ENCODE measurements at places on chromosomes 7 and 10.

- DNase-seq: no peak
Observed at GRCh38 chr7:55569797-55570196, 2.5 kb downstream of the VOPP1 start.

GRCh38 chr10:32790483-32790882 is 167.5 kb downstream of the ITGB1 start:
- no peak for DNase-seq

GRCh38 chr7:126940723-126941307 is 311.9 kb downstream of the GRM8 start:
- DNase-seq: no peak

- no peak for DNase-seq
Observed at GRCh38 chr7:152336754-152337368, 98.9 kb downstream of the KMT2C start.

GRCh38 chr7:159197066-159197975 is 52.7 kb upstream of the VIPR2 start:
- DNase-seq: no peak

- peak; percentile 85 for DNase-seq
Observed at GRCh38 chr10:74047304-74047703, 49.4 kb downstream of the VCL start.

- DNase-seq: no peak
Observed at GRCh38 chr7:150855476-150856302, 3.4 kb downstream of the AOC1 start.

DNA sequence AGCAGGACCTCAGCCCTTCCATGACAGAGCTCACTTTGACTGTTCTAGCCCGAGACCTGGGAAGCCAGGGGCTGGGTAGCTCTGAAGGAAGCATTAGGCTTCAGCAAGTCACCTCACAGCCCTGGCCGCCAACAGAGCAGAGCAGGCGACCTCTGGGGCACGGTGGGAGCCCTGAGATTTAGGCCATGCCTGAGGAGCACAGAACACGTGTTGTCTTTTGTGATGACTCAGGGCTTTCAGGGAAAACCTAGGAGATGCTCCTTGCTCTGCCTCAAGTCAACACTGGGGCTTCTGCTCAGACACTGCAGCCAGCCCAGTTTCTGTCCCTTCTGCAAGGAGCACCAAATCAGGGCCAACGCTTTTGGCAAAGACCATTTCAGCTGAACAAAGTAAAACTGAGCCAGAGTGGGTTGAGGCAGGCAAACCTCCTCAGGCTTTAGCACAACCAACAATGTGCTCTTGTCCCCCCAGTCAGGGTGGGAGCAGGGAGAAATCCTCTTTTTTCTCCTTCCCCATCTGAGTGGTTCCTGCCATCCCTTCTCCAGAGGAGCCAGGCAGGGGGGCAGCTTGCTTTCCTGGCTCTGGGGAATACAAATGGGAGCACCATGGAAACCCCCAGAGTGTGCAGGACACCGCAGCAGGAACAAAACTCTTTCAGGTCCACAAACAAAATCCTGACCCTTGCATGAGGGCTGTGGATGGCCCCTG is 14.4 kb downstream of the CAMK2G start:
- no peak for DNase-seq

- DNase-seq: no peak
Observed at GRCh38 chr10:103687172-103687571, 168.2 kb downstream of the SH3PXD2A start.

DNA sequence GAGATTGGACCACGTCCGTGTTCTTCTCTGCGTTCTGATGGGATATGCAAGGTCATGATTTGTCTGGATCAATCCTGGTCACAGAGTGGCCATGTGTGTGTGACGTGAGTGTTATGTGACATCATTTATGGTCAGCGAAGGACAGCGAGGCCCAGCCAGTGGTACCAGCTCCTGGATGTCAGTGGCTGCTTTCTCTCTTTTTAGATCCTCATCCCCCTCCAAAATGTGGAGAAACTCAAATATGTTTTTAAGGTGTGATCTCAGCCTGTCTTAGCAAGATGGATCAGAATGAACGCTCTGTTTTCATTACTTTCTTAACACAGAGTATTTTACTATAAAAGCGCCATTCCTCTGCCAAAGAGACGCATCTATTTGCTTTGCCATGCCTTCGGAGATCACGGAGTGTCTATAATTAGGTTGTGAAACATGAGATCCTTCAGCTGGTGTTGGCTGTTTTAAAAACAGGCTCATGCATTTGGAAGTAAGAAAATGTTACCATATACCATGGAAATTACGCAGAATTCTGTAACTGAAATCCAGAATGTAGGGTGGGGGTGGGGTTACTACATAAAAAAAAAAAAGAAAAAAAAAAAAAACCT is 245.5 kb upstream of the TCERG1L start:
- DNase-seq: no peak

DNA sequence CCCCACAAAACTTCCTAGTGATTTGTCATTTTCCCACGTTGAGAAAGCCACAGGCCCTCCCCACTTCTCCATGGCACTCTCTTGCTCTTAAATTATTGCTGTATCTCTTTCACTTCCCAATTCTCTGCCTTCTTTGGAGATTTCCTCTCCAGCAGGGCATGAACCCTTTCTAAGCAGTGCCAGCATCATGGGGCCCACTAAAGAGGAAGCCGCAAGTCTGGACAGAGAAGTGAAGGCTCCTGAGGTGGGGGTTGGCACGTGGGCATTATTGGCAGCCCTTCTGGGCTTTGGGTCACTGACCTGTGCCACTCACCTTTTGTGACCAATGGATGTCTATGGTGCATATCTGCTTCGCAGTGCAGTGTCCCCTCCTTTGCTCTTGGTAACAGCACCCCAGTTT is 97.7 kb upstream of the TCF7L2 start:
- DNase-seq: no peak

DNA sequence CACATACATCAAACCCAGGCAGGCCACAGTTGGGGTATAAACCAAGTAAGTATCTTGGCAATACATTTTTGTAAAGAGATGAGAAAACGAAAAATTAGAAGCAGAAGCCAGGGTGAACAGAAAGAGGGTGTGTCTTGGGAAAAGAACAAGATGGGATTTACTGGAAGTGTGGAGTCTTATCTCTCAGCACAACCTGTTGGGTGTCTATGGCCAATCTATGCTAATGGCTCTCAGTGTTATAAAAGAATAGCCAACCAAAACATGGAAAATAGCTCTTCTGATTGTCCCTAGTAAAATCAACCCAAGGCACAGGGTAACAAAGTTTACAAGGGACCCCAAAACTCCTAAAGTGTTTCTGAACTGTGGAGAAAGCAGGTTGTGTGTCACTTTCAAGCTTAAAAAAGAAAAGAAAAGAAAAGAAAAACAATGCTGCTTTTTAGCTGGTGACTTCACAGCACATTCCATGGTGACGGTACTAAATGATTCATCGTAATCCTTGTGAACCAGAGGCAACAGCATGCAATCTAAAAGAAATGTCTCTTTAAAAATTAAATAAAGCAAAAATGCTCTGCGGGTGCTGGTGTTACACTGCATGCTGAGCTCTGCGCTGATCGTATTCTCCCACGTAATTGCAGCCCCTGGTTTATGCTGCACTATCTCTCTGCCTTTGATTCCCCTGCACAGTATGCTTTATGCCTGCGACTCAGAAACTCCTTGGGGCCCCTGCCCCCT is 100.8 kb downstream of the C10orf90 start:
- DNase-seq: peak; percentile 64

- no peak for DNase-seq
Observed at GRCh38 chr7:131908714-131909113, 352.3 kb upstream of the PODXL start.

- DNase-seq: peak; percentile 53
Observed at GRCh38 chr10:133329491-133330202, 7.0 kb downstream of the CALY start.

GRCh38 chr10:116880716-116881482 is 31.6 kb downstream of the ENO4 start:
- DNase-seq: no peak

DNA sequence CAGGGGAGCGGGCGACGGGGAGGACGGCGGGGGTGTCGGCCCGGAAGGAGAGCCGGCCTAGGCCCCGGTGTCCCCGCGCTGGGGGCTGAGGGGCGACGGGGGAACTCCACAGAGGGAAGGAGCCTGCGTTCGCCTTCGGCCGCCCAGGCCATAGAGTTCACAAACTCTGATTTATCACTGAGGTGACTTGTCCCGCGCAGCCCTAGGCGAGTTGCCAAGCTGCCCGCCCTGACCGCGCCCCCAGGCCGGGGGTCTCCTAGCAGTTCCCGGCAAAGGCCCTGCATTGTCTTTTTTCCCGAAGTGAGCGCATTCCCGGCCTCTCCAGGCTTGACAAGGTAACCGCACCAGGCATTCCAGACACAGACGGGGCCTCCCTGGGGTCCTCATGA is 2.9 kb upstream of the NKX6-2 start:
- DNase-seq: no peak

DNA sequence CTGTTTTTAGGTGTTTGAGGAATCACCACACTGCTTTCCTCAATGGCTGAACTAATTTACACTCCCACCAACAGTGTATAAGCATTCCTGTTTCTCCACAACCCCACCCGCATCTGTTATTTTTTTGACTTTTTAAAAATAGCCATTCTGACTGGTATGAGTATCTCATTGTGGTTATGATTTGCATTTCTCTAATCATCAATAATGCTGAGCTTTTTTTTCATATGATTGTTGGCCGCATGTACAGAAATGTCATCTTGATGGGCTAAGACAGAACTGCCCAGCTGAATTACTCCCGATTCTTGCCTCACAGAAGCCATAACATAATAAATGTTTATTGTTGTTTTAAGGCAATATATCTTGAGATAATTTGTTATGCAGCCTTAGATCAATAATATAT is 93.1 kb upstream of the DKK1 start:
- no peak for DNase-seq

DNA sequence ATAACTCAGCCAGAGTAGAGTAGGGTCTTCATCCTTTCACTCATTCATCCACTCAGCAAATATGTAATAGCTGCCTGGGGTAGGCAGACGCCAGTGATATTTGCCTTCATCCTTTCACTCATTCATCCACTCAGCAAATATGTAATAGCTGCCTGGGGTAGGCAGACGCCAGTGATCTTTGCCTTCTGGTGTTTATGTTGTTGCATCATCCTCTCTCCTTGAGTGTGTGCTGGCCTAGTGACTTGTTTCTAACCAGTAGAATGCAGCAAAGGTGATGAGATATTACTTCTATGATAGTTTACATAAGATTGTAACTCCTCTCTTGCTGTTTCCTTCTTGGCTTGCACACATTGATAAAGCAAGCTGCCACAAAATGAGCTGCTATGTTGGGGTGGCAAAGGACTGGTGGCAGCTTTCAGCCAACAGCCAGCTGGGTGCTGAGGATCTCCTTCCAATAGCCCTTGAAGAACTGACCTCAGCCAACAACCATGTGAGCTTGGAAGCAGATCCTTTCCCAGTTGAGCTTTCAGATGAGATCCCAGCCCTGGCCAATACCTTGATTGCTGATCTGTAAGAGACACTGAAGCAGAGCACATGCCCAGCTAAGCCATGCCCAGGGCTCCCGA is 23.2 kb upstream of the MTPN start:
- DNase-seq: no peak

DNA sequence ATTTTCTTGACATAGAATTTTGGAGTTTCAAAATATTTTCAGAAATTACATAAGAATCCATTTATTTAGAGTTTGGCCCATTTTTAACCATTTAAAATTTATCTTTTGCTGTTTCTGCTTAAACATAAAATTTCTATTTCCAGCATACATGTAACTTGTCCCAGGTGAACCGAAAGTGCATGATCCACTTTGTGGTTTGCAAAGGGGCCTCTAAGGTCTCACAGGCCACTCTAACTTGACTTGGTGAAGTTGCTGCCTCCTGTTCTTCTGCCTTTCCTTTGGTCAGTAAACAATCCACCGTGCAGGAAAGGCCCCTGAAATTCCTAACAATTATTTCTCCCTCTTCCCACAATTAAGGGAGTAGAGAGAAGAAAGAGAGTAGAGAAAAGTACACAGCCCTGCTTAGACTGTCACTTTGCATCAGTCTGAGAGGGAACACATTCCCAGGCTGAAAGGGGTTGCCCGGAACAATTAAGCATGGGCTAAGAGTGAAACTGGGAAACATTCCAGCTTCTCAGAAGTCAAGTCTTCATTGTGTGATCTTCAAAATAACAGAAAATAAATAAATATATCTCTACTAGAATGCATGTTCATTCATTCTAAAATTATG is 79.5 kb upstream of the SEMA3A start:
- no peak for DNase-seq

DNA sequence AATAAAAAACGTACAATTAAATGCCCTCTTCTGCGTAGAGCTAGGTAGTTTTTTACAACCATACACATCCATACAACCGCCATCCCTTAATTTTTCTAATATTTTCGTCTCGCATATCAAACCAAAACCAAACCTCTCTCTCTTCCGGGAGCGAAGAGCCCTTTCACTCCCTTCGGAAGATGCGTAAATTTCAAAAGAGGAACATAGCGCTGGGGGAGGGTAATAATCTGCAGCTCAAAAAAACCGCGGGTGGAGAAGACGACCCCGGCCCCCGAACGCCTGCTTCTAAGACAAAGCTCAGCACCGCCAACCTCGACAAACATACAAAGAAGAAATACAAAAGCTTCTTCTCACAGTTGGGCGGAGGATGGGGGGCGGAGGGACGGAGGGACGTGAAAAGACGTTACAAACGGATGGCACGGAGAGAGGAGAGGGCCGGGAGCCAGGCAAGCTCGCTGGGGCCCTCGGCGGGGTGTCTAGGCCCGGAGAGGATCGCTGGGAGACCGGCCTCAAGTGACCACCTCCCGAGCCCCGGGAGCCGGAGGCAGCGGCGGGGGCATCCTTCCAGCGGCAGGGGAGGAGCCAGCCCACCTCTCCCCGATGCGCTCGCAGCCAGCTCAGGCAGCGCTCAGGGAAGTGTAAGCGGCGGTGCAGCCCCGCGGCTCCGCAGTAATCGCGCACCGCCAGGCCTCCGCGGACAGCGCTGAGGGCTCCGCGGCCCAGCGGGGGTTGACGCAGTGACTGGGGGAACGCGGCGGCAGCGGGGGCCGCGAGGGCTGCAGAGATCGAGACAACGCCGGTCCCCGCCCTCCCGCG is 851 bp downstream of the MKRN1 start:
- DNase-seq: no peak

DNA sequence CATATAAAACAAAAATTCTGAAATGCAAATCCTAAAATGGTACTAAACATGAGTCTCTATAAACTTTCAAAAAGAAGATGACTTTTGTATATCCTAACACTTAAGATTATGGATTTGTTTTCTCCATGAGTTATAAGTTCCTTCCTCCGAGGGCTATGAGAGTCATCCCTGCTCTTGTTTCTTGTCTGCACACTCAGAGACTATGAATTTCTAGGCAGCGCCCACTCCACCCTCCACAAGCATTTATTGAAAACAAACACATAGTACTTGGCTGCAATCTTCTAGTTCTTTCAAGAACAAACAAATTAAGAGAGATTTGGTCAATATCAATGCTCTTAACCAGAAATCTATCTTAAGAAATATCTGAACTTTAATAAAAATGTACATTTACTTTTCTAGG is 211.7 kb downstream of the DKK1 start:
- no peak for DNase-seq

DNA sequence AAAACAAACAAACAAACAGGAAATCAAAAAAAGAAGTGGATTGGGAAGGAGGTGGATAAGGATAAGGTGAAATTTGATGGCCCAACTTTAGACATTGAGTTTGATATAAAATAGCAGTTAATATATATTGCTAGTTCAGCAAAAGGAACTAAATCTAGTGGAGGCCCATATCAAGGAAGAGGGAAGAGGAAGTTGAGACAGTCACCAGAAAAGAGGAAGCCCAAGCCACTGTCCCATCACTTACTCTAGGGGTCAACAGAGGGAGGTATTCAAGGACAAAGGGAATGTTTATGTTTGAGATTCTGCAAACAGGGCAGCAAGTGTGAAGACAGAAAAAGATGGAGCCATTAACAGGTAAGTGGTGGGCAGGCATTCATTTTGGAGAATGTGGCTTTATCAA is 3.7 kb downstream of the LAMTOR4 start:
- no peak for DNase-seq

- no peak for DNase-seq
Observed at GRCh38 chr10:90403211-90404000, 454.4 kb downstream of the HTR7 start.
